ENCODE measurements at places on chromosomes 5 and 9.

DNA sequence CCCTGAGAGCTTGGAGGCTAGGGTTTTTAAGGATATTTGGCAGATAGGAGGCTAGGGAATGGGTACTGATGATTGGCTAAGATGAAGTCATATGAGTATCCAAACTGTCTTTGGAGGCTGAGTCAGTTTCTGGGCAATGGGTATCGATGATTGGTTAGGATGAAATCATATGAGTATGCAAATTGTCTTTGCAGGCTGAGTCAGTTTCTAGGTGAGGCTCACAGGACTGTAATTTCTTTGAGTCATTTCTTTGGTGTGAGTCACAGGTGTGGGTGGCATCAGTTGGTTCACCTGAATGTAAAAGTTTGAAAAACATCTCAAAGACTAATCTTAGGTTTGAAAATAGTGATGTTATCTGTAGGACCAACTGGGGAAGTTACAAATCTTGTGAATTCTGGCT, 1068.0 kb downstream of the NR2F1-AS1 start:
- DNase-seq = no peak

- DNase-seq = no peak
Observed at GRCh38 chr5:72511774-72512592, 4.8 kb upstream of the ZNF366 start.

- no peak for DNase-seq
Observed at GRCh38 chr5:146779211-146779869, 99.2 kb downstream of the PPP2R2B start.

DNA sequence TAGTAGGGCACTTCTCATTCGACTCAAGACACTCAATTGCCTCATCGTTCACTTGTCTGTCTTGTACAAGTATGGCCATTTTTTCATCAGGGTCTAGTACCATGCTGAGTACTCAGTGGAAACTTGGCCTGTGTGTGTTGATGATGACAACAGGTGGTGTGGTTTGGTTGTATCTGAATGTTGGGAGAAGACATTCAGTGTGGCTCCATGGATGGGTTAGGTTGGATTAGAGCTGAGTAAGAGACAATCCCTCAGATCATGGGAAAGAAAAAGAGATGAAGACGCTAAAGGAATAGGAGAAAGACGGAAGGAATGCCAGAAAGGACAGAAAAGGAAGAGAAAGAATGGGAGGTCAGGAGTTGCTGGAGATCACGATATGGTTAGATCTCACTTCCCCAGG, 17.0 kb downstream of the PCDH1 start:
- no peak for DNase-seq

DNA sequence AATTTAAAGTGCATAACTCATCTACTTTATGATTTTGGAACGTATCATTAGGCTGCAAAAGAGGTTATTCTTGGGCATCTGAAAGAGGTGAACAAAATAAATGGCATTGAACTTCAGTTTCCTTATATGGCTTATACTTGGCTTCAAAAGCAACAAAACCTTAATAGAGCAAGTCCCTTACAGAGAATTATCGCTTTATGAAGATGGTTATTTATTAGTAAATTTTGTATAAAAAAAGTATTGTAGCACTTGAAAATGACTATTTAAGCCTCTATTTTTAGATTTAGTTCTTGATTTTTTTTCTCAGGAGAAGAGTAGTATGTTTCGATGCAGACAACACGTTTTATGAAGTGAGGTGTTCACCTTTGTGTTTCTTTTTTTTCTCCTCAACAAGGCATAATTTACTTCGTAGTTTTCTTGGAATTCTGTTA, 2.0 kb downstream of the ERBIN start:
- DNase-seq = no peak

DNA sequence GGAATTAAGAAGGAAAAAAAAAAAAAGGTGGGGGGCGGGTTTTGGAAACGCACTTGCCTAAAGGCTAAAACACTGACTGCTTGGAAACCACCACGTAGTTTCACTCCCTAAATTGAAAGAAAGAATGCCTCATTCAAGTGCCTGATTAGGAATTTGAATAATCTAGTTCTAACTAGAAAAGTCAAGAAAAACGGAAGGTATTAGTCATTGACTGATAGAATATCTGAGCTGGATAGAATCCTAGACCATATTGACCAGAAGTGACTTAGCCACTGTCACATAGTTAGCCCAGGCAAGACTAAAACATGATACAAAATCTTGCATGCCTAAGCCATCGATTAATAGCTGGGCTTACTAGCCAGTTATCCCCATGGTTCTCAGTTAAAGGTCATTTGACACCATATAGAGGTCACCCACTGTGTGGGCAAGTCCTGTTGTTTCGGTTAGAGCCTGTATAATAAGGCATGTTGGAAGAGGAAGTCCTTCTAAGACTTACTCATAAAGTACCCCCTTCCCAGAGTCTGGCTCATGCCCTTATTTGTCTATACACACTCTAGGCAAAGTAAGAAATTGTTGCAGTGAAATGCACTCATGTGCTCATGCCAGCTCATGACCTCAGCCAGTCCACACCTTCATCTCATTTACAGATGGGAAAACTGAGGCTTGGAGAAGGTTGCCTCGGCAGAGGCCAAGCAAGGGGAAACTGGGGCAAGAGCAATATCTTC, 40.2 kb downstream of the SH3RF2 start:
- no peak for DNase-seq
